ENCODE measurements at places on chromosomes 1 and 21.

DNA sequence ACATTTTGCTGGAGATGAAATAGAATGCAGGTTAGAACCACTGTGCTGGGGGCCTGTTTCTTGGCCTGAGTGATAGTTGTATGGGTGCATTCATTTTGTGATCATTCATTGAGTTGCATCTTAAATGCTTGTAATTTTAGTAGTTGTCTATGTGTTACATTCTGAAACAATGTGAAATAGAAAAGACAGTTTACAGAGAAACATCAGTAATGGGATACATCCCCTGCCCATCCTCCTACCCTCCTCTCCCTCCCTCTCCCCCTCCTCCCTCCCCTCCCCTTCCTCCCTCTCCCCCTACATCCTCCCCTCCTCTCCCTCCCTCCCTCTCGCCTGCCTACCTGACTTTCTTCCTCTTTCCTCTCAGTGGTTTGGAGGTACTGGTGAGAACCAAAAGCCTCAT, 54.5 kb upstream of the COL6A1 start:
- no peak for DNase-seq

GRCh38 chr1:193179094-193179493, 7.3 kb downstream of the B3GALT2 start:
- no peak for DNase-seq

DNA sequence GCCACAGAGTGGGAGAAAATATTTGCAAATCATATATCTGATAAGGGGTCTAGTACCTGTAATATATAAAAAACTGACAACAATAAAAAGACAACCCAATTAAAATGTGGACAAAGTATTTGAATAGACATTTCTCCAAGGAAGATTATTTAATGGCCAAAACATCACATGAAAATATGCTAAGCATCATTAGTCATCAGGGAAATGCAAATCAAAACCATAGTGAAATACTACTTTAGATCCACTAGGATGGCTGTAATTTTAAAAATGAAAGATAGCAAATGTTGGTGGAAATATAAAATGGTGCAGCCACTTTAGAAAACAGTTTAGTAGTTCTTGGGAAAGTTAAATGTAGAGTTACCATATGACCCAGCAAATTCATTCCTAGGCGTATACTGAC, 118.7 kb upstream of the KIF26B start:
- no peak for DNase-seq

- DNase-seq, result no peak
Measured at GRCh38 chr1:228862542-228863505, 127.5 kb downstream of the RHOU start.

GRCh38 chr1:29690156-29690555, 453.8 kb downstream of the PTPRU start:
- DNase-seq, result no peak

GRCh38 chr1:30648408-30649000, 74.9 kb downstream of the MATN1 start:
- no peak for DNase-seq

DNA sequence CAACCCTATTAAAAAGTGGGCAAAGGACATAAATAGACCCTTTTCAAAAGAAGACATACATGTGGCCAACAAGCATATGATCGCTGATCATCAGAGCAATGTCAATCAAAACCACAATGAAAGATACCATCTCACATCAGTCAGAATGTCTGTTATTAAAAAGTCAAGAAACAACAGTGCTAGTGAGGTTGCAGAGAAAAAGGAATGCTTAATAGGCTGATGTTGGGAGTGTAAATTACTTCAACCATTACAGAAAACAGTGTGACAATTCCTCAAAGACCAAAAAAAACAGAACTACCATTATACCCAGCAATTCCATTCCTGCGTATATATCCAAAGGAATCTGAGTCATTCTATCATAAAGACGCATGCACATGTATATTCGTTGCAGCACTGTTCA, 13.2 kb downstream of the USH2A start:
- no peak for DNase-seq

DNA sequence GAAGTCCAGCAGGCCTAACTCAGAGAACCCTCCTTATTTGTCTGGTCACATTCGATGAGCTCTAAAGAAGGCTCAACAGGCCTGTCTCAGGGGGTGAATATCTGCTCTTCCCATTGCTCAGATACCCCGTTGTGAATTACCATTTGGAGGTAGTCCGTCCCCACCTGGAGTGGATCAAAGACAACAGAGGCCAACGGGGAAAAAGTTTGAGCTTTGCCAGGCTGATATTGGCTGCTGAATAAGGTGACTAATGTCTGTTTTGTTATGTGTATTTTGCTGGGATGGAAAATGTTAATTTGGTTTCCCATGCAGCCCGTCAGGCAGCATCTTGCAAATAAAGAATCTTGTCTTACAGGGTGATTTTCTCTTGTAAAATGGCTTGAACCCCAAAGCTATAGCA, 69.2 kb upstream of the EPS8L3 start:
- DNase-seq, result no peak

DNA sequence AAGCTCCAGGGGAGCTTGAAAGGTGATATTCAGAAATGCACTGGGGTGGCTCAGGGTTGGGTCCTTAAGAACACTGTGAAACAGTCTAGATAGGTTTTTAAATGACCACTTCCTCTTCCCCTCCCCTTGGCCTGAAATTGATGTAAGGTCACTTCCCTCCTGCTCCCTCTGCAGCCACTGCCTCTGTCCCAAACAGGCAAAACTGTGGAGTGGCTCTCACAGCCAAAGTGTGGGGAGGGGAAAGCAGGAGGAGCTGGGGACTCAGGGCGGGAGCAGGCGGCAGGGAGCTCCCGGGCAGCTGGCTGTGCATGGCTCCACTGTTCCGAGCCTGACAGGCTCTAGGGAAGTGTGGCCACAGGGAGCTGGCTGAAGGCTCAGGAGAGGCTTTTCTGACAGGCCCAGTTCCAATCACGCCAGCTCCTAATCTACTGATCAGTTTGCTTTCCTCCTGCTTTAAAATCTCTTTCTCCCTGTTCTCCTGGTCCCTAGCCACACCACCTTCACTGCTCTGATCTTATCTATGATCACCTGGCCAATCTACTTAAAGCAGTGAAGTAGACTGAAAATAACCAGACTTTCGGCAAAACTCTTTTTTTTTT, 5.1 kb upstream of the CSRP1 start:
- DNase-seq, result peak; percentile 62

DNA sequence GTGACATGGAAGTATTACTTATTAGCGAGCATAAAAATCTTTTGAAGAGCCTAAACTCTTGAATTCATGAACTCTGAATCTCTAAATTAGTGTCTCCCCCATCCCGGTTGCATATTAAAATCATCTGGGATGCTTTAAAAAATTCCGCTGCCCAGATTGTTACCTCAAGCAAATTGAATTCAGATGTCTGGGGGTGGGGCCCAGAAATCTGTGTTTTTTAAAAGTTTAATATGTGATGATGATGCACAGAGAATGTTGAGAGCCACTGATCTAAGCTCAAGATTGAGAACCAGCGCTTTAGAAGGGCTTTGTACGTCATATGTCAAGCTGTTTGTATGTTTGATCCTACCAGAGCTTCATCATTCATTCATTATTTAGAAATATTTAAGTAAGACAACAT, 446.8 kb downstream of the NUF2 start:
- no peak for DNase-seq

GRCh38 chr1:183753464-183753891, 51.4 kb upstream of the RGL1 start:
- DNase-seq, result no peak

All from glutamatergic neuron (in vitro differentiated cells).